ENCODE measurements at places on chromosomes 7 and 10.

DNA sequence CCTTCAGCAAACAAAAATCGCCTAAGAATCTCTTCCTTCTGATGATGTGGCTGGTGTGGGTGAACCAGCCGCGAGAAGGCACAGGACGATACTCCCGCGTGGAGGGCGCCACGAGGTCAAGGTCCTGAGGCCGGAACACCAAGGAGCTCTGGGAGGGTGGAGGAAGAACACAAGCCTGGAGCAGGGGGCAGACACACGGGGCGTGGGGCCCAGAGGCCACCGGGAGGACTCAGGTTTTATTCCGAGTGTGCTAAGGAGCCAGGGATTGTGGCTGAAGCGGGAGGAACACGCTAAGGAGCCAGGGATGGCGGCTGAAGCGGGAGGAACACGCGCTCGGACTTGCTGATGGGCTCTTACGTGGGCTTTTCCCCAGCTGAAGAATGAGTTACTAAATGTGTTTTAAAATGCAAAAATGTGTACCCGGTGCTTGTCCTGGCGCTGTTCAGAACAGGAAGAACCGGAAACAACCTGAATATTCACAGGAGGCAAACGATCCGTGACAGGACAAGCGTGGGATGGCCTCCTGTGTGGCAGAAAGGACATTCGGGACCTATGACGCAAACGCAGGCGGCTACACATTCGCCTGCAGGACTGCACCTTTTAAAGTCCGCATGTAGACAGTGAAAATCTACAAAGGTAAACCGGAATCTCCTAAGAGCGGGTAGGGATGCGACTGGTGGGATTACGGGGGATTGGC is 64.0 kb downstream of the MAD1L1 start:
- DNase-seq, result no peak

DNA sequence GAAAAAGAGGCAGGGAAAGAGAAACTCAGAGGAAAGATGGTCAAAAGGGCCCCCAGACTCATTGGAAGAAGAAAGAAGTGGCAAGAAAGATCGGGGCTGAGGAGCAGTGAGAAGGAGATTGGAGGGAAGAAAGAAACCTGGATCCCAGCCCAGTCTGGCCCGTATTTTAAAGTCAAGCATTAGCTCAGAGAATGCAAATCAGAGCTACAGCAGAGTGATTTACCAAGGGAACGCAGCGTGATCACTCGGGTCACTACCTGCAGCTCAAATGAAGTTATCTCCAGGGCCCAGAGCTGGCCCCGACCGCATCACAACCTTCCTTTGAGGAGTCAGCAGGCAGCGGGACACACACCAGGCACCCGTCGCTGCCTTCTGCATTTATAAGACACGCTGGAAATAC is 72.8 kb downstream of the CARD11 start:
- DNase-seq, result no peak

DNA sequence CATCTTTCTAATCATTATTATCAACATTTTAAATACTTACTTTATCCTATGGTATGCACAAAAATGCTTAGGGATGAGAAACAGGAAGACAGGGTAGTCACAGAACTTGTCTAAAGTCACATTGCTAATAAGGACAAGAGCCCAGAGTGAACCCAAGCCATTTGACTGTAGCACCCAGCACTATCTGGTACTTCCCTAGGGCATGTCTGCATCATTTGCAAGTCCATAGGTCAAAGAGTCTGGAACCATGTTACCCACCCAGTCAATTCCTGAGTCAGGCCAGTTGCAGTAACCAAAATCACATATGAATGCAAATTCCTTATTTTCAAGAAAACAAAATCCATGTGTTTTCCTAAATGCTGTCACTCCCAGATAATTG is 19.1 kb downstream of the ASAH2 start:
- no peak for DNase-seq

- DNase-seq, result no peak
Observed at GRCh38 chr10:132162590-132163277, 24.0 kb upstream of the DPYSL4 start.

DNA sequence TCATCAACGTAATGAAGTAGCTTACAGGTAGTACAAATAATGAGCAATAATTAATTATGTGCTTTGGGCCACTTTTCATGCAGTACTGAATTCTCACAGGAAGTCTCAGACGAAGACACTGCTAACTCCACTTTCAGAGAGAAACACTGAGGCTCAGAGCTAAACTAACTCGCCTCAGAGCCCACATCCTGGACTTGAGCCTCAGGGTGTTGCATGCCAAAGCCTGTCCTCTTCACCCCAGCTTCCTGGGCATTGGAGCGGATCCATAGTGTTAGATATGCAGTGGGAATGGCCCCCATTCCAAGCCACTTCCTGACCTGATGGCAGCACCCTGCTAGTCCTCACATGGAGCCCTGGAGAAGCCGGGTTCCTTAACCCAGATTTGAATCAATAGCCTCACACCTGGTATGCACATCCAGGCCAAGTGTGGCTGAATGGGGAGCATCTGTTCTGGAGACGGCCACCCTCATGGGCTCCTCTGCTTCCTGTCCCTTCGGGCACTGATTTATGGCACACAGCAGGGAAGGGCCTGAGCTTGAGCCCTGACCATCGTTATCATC is 265.1 kb upstream of the ZNF32 start:
- peak; percentile 29 for DNase-seq

DNA sequence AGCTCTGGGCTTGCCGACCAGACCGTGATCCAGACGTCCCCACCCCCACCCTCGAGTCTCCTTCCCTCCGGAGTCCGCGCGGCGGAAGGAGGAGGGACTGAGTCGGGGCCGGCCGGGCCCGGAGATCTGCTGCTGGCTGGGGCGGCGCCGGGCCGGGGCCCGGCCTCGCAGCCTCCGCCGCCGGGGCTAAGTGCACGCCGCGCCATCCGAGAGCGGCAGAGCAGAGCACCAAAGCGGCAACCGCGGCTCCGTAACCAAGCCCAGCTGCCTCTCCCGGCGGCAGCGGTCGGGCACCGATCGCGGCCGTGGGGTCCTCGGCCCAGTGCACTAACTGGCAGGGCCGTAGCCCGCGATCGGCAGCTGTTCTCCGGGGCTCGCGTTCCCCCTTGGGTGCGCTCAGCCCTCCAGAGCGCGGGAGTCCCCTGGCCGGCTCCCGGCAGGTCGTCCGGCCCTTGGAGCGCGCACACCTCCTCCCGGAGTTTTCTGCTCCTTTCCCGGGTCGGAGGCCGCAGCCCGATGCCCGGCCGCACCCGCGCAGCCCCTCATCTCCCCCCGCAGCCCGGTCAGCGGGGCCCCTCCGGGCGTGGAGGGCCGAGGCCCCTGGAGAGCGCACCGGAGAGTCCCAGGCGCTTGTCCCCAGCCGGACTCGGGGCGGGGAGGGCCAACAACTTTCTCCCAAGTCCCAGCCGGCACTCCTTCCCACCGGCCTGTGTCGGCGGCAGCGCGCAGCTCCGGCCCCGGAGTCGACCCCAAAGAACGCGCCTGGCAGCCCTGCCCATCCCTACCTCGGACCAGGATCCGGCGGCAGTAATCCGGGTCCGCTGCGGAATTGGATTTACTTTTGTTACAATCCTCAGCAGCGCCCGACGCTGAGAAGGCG is 799 bp downstream of the VAX1 start:
- DNase-seq, result no peak

- no peak for DNase-seq
Observed at GRCh38 chr10:5710859-5711258, 26.2 kb downstream of the TASOR2 start.

- DNase-seq, result no peak
Observed at GRCh38 chr10:17113889-17114540, 15.6 kb downstream of the CUBN start.

DNA sequence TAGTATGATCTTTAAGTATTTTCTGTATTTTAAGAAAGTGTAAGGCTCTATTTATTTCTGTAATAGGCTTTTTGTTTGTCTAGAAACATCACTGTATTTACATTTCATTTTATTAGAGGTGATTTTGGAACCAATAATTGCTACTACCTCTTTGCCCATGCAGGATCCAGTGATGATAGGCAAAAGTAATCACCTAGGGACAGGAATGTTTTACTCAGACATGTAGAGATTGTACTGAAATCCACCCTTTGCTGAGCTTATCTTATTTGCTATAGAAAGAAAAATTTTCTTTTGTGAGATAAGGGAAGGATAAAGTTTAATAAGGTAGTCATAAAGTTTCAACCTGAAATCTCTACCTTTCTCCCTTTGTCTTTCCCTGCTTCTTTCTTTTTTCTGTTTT is 73.5 kb downstream of the MKLN1 start:
- no peak for DNase-seq

GRCh38 chr7:2804227-2804763 is 39.8 kb downstream of the GNA12 start:
- no peak for DNase-seq

DNA sequence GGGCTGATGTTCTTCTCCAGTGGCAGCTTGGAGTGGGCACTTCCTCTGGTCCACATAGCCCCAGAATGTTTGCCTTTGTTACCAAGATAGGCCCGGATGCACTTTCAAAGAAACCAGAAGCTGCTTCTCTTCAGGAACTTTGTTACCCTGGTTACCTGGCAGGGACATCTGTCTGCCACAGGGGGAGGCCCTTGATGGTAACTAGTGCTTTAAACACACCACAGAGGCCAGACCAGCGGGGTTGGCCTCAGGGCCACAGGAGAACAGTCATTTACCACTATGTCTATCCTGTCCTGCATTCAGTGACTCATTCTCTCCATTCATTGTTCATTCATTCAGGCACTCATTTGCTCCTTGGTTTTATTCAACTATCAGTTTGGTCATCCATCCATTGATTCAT is 11.9 kb upstream of the PLEKHA1 start:
- DNase-seq, result no peak

- no peak for DNase-seq
Observed at GRCh38 chr7:38068461-38068860, 109.6 kb upstream of the STARD3NL start.

GRCh38 chr10:131162866-131163843 is 148.4 kb downstream of the TCERG1L start:
- no peak for DNase-seq

GRCh38 chr10:7666253-7667023 is at the start of gene ITIH5:
ITIH5 (minus strand) TSS chr10:7666966; CDS start chr10:7666892, 74 bp downstream.
- no peak for DNase-seq

- no peak for DNase-seq
Observed at GRCh38 chr10:70376436-70377378, 5.7 kb downstream of the LRRC20 start.

DNA sequence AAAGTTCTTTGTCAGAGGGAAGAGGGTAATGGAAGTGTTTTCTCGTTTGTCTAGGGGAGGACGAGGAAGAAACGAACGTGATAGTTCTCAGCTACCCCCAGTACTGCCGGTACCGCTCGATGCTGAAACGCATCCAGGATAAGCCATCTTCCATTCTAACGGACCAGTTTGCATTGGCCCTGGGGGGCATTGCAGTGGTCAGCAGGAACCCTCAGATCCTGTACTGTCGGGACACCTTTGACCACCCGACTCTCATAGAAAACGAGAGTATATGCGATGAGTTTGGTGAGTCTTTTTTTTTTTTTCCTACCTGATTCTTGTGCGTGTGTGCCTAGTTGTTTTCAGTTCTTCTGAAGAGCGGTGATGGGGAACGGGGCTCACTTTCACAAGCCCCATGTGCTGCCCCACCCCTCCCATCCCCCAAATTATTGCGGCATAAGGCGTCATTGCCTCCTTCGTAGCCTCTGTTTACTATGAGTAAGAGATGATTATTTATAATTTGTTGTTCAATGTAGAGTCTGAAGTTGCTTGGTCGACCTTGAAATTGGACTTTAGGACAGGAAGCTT is 98.6 kb downstream of the ARID5B start:
- peak; percentile 98 for DNase-seq

DNA sequence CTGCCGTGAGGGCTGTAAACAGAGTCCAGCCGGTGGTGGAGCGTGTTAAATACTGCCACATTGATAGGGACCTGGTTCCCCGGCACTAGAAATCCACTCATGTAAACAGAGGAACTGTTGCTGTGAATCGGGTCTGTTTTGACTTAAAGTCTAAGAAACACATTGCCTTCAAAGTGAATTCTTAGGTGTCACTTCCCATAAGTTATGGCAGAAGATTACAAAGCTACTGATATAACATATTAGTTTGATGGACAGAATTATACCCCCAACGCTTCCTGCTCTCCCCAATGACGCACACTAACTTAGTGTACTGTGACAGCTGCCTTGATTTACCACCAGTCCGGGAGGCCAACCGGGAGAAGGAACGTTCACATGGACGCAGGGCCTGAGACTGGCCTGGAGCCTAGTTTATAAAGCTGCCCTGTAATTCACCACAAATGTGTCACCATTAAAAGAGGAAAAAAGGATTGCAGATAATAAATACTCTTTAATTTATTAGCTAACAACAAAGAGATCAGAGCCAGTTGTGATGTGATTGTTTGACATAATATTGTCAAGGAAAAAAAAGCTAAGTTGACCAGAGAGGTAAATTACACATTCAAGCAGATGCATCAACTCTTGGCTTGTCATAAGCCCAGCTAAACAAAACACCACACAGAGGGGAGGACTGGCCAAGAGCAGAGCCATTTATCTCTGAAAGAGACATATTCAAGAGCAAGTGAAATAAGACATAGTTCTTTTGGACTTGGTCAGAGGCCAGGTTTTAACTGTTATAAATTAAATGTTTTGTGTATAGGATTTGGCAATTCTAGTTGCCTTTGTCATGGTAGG is 820.6 kb downstream of the LRMDA start:
- no peak for DNase-seq

GRCh38 chr7:4286351-4286750 is 395.7 kb upstream of the FOXK1 start:
- no peak for DNase-seq

- DNase-seq, result peak; percentile 37
Observed at GRCh38 chr7:158602905-158603772, 15.5 kb upstream of the PTPRN2 start.

DNA sequence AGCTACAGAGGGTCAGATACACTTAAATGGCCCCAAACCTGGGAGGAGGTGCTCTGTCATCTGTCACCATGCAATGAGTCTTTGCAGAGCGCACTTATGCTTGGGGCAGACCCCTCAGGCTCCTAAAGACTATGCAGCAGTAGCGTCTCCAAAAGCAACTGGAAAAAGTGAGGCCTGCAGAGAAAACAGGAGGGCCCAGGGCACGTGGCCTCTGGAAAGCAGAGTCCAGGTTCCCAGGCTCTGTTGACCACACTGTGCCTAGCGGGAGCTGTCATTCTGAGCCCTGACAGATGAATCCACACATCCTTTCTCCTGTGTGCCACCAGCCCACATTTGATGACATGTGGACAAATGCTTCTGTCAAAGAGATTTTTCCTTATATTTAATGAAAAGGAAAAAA is 66.4 kb downstream of the MINDY4 start:
- DNase-seq, result no peak

- DNase-seq, result peak; percentile 85
Observed at GRCh38 chr10:74677951-74678350, 148.4 kb upstream of the KAT6B start.

DNA sequence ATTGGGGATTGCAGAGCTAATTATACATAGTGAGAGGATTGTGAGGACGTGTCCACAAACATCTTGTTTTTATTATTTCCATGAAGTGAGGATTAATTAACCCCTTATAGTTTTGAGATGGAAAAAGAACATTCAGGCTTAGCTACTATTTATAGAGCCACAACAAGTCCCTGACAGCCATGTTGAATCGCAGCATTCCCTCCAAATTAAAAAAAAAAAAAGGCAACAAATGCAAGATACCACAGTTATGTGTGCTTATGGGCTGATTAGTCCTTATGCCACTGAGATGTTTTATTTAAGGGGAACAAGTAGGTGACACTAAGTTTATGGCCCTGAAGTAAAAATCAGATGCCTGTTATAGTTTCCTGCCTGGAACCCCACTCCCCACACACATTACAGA is 350.3 kb downstream of the GPAM start:
- DNase-seq, result no peak

GRCh38 chr10:75487087-75487754 is 55.8 kb downstream of the LRMDA start:
- peak; percentile 20 for DNase-seq

GRCh38 chr10:131925716-131926115 is 24.9 kb downstream of the PPP2R2D start:
- DNase-seq, result no peak
